ENCODE measurements at places on chromosomes 2 and 18.

DNA sequence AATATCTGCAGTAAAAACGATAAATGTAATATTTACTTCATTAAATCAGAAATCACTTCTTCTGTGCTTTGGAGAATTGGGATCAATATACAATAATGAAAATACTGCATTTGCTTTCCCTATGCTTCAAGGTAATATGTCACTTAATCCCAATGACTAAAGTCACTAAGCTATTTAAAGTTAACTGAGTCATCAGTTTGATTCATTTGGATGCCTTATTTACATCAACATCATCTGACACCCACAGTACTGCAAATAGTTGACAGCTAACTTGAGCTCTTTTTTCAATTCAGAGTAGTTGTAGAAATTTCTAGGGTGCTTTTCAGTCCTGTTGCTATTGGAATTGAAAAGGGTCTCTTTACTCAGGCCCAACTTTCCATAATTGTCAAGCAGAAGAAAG lies 776.9 kb upstream of the FSHR start:
- no peak for DNase-seq

GRCh38 chr2:201929281-201930026 lies 104.2 kb upstream of the FZD7 start:
- no peak for DNase-seq

- no peak for DNase-seq
Measured at GRCh38 chr2:107543793-107544192, 282.9 kb upstream of the RGPD4 start.

DNA sequence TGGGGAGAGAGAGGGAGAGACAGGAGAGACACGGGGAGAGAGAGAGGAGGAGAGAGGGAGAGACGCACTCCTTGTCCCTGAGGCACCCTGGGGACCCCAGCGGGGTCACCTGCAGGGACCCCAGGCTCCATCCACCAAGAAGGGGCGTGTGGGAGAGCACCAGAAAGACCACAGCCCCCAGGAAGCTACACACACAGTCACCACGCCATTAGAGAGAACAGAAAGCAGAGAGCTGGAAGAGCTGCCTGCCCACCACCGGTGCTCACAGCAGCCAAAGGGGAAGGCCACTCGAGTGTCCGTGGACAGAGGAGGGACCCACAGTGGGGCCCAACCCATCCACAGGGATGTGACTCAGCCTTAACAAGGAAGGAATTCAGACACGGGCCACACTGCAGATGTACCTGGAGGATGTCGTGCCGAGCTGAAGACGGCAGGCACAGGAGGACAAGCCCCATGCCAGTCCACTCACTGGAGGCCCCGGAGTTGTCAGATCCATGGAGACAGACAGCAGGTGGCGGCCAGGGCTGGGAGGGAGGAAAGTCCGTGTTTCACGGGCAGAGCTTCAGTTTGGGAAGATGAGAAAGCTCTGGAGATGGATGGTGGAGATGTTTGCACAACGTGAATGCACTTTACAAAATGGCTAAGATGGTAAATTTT lies 11.5 kb upstream of the NFATC1 start:
- no peak for DNase-seq

DNA sequence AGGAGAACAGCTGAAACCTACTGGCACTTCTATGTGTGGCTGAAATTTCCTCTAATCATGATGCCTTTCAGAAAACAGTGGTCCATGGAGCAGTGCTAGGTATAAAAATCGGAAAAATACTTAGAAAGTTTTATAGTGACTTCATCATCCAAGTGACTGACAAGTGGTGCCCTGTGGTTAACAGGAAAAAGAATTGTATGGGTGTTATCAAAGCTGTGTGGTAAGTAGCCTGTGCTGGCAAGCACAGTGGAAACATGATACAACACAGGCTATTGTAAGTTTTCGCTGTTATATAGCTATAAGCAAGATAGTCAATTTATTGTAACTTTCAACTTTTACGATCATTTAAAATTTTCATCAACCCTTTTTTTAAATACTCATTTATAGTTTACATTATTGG lies 1599.7 kb upstream of the ZEB2 start:
- DNase-seq, result no peak

- DNase-seq, result peak; percentile 35
Measured at GRCh38 chr2:129015397-129016285, 697.0 kb upstream of the HS6ST1 start.

GRCh38 chr2:233407771-233408181 lies 53.5 kb downstream of the DGKD start:
- no peak for DNase-seq

DNA sequence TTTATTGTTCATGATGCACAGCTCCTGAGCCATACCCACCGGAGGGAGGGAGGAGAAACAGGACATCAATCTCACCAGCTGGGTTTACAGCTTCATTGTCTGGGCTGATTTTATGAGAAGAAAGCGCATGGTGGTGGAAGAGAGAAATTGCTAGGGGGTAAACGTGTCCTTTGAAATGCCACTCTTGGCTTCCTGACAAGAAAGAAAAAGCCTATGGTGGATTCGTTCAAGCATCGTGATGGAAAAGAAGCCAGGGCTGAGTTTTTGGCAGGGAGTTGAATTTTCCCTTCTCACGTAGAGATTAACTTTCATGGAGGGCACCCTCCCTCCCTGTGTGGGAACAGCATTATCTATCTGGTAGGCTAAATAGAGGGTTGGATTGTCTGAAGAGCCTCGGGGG lies 502.0 kb downstream of the SLC4A3 start:
- DNase-seq, result no peak

DNA sequence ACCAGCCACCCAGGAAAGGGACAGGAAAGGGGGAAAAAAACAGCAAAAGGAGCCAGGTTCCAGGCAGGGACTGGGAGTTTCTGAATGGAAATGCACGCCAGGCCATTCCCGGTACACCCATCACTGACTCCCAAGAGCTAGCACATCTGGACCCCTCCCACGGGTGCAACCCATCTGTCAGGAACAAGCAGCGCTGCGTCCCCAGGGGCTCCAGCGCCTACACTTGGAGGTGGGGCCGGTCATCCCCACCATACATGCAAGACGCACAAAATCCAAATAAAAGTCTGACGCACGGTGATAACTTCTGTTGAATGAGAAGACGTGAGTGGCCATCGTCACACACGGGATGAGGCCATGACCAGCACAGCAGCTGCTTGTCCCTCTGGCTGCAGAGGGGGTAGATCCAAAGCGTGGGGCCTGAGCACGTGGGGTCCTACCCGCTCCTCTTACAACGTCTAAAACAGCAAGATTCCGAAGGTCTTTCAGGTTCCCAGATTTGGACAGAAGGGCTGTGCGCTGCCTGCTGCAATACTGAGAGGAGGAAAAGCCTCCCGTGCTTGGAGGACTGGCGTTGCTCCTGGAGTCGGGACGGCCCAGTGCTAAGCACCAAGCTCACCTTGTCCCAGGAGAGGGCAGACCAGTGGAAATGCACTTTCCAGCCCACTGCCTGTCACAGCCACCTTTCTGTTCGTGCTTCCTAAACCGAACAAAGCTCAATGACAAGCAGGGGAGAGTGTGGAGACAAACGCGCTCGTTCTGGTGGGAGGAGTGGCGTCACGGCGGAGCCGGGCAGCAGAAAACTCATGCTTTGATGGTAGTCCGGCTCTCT lies 68.9 kb downstream of the NDUFA10 start:
- DNase-seq, result no peak

DNA sequence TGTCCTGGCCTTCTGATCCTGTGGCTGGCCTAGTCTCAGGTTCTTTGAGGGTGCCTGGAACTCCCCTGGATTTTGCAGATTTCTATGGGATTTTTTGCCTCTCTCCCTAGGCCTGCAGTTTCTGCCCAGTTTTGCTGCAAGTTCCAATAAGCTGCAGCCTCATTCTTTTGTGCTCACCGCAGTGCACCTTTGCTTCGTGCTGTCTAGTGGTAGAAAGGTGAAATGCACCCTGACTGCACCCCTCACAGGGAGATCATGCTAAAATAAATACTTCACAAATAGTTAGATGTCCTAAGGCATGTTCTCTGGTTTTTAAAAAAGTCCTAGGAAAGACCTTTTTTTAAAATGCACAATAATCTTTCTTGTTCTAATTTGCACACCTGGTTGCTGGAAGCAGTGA lies 72.5 kb downstream of the GNAL start:
- DNase-seq, result no peak

- DNase-seq, result no peak
Measured at GRCh38 chr2:3442185-3442584, 62.7 kb downstream of the TRAPPC12 start.

DNA sequence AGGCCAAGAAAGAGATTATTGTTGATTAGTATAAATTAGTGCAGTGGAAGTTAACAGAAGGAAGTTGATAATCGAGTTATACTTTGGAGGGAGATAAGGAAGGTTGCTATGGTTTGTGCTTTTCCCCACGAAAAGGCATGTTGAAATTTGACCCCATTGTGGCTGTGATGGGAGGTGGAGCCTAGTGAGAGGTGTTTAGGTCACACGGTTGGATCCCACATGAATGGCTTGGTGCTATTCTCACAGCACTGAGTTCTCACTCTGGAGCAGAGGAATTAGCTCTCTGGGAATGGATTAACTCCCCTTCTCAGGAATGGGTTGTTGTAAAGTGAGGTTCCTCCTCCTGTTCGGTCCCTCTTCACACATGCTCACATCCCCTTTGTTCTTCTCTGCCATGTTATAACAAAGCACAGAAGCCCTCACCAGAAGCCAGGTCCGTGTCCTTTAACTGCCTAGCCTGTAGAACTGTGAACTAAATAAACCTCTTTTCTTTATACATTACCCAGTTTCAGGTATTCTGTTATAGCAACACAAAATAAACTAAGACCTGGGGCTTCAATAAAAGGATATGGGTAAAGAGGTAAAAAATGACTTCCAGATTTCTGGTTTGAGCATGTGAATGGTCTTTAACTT lies 21.9 kb downstream of the PIGN start:
- no peak for DNase-seq

GRCh38 chr2:126664234-126664633 lies 8.3 kb downstream of the GYPC start:
- DNase-seq, result no peak

- DNase-seq, result no peak
Measured at GRCh38 chr2:135821190-135821589, 15.8 kb downstream of the LCT start.

DNA sequence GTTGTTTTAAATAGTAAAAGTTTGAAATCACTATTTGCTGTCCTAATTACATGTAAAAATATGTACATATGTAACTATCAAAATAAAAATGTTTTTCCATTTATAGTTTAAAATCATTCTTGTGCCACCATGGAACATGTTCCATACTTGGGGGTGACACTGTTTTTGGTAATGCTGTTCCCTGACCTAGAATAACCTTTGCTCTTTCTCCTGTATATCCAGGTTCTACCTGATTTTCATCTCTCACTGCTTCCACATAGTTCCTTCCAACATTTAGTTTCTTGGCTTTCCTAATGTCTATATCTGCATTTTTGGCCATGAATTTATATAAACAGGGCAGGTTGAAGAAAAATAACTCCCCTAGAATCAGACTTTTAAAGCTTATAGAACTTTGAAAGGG lies 2.5 kb downstream of the SPOPL start:
- DNase-seq, result no peak

DNA sequence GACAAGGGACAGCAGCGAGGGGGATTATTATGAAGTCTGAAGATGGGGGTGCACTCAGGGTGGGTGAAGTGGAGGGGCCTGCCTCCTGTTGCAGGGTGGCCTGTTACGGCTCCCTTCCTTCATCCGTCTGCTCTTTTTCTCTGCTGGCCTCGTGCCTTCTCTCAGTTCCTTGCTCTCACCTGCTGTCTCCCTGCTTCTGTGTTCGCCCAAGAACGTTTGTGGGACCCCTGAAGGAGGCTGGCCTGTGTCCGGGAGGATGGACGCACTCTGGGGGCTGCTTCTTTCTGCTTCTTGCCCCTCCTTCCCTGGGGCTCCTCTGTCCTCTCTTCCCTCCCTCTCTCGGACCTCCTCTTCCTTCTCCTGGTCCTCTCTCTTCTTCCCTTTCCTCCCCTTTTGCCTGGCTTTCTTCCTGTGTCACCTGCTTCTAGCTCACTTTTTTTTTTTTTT lies 13.8 kb downstream of the MROH2A start:
- DNase-seq, result no peak

GRCh38 chr2:26469092-26469710 lies 8.7 kb downstream of the OTOF start:
- peak; percentile 35 for DNase-seq

- DNase-seq, result no peak
Measured at GRCh38 chr2:64459575-64459974, 5.6 kb downstream of the LGALSL start.

- DNase-seq, result no peak
Measured at GRCh38 chr18:50199346-50199855, 4.5 kb upstream of the MYO5B start.

GRCh38 chr2:55159037-55159651 lies 72.9 kb downstream of the CLHC1 start:
- DNase-seq, result no peak

- peak; percentile 44 for DNase-seq
Measured at GRCh38 chr18:6543330-6543908, 128.7 kb upstream of the L3MBTL4 start.

GRCh38 chr2:209687323-209687969 lies 84.2 kb upstream of the UNC80 start:
- no peak for DNase-seq

DNA sequence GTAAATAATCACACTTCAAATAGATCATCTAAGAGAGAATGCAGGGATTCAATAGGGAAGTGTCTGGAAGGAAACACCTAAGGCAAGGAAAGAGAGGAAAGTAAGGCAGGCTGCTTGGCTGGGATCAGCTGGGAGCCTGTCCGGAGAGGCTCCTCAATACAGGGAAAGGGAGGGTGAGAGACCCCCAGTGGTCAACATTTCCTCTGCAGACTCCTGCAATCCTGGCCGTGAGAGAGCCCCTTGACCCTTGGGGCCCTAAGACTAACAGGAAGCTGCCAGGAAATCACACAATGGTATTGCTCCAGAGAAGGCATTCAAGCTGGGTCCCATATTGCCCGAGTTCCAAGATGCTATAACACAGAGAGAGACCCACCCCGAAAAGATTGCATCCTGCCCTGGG lies 549.4 kb downstream of the NYAP2 start:
- DNase-seq, result no peak

GRCh38 chr18:55735199-55735855 lies 147.3 kb upstream of the TCF4 start:
- no peak for DNase-seq

DNA sequence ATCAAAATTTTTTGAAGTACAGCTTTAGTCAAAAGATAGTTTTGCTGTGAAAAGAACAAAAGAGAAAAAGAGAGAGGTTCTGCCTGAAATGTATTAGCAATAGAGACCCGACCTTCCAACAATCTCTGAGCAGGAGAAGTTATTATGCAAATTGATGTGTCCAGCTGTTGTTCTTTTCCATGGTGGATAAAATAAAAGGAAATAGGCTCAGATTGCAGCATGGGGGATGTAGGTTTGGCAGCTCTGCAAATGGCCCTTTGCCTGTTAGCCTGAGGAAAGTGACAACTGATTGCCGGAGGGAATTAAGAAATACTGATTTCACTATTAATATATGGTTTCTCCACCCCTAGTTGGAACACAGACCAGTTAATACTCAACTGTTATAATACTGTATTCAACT lies 1283.2 kb upstream of the NXPH2 start:
- peak; percentile 48 for DNase-seq

- peak; percentile 41 for DNase-seq
Measured at GRCh38 chr2:209525834-209526281, 102.0 kb downstream of the MAP2 start.
